NCI-H446 (cell line): ENCODE measurements at places on chromosomes 11 and 22.

GRCh38 chr22:32208681-32209080, 3.8 kb upstream of the RFPL2 start:
- DNase-seq = no peak

- DNase-seq = no peak
Observed at GRCh38 chr11:113023228-113023627, 62.0 kb downstream of the NCAM1 start.

GRCh38 chr22:41518048-41518347, 26.3 kb downstream of the POLR3H start:
- DNase-seq = no peak

DNA sequence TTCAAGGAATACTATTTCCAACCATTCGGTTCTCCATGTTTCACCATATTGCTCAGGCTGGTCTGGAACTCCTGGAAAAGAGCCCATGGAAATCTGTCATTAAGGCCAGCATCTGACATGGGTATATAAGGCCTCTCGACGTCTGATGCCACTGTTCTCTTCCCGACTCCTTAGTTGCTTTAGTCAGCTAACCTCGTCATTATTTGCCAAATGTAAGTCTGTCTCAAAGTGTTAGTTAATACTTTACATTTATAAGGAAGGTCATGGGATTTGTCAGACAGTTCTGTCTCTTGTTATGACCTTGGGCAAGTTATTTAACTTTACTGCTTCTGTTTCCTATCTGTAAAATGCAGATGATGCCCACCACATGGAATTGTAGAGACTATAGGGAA, 1.6 kb downstream of the MRPL48 start:
- DNase-seq = peak; percentile 30

- no peak for DNase-seq
Observed at GRCh38 chr22:36881504-36882245, 20.9 kb downstream of the NCF4 start.

DNA sequence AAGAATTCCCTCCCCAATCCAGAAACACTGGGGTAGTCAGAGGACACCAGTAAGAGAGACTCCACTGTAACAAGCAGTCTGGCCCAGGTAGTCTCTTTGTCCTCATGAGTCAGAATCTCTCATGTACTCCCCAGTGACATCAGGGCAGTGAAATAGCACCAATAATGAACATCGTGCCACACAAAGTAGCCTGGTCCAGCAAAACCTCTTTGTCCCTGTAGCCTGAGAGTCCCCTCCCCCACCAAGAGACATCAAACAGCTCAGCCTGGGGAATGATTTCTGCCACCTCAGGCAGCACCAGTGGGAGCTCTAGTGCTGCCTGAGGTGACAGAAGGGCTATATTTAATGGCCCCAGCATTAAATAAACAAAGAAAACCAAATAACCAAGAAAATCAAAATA, 88.1 kb downstream of the SBF2 start:
- no peak for DNase-seq

GRCh38 chr22:19619144-19620009, 94.9 kb upstream of the SEPTIN5 start:
- no peak for DNase-seq
